ENCODE measurements at places on chromosomes 5 and 9.

DNA sequence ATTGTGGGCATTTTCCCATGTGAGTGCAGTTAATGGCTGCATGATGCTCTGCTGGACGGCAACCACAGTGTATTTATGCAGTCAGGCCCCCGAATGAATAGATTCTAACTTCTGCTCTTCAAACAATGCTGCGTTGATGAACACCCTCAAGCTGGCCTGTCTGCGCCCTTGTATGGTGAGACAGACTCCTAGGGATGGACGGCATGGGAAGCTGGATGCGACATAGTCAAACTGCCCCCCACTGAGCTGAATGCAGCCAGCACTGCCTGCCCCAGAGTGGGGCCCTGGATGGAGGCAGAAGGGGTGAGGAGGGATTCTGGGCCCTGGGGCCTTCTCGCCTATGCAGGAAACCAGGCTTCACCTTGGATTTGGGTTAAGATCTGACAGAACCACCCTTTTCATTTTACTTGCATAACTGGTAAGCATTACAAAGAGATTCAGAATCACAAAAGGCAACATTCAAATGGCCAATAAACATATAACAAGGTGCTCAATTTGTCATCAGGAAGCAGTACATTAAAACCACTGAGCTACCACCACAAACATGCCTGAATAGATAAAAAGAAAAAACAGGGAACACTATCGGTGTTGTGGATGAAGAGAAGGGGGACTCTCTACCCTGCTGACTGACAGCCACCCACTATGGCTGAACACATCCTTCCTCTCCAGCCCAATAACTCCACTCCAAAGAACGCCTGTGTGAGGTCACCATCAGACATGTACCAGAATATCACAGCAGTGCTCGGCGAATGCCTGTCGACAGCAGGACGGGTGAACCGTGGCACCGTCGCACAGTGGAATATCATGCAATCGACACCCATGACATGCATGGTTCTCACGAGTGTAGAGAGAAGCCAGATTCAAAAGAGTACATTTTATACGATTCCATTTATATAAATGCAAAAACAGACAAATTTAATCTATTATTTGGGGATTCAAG is 79.1 kb downstream of the RAPGEF1 start:
- no peak for DNase-seq

DNA sequence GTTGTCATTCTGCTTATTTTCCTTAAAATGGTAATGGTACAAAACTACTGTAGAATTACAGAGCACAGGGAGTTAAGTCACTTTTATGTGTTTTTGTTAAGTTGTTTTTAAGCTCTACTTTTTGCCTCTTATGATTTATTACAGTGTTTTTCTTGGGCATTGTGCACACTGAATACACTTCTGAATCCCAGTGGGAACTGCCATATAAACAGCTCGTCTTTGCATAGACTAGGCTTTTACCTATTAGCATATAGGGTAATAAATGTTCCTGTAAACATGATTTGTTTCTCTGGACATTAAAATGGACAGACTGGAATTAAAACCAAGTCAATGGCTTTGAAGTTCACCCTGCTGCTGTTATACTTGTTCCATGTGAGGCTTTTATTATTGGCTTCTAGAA is 12.2 kb downstream of the KLF9 start:
- no peak for DNase-seq

- no peak for DNase-seq
Observed at GRCh38 chr5:92930057-92930456, 651.0 kb downstream of the NR2F1-AS1 start.

GRCh38 chr9:19698960-19699359 is 89.9 kb downstream of the SLC24A2 start:
- DNase-seq, result no peak

DNA sequence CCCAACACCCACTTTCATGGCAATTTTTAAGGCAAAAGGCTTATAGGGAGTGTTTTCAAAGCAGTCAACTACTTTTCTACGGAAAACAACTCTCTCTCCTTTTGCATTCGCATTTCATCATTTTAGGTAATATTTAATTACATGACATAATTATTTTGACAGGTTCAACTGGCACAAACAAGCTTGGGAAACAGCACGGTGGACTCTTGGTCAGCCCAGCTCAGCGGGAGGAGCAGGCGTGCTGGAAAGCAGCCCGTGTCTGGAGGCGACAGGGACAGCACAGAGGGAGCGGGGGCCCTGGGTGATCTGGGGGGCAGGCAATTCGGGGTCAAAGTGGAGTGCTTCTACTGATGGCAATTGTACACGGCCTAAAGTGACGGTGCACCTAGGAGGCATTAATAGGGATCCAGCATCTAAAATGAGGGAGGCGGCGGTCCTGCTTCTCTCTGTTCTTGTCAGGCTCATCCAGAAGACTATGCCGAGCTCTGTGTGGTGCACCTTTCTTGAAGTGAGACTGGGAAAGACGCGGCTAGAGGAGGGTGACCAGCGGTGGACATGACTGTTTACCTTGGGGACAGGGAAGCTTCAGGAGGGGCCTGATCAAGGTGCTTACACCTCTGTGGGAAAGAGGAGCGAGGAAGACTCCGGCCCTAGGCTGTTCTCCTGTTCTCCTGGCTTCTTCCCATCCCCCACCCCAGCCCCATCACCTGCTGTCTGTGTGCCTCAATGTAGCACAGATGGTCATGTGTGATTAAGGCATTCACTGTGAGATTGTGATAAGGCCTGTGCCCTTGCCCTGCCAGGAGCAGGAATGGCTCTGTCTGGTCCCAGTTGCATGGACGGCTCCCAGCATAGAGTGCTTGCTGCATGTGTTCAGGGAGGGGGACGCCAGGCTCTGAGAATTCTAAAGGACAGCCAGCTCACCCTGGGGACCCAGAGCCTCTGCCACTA is 3.4 kb downstream of the MYMK start:
- DNase-seq, result no peak

GRCh38 chr9:21661626-21662025 is 140.8 kb upstream of the MTAP start:
- no peak for DNase-seq

DNA sequence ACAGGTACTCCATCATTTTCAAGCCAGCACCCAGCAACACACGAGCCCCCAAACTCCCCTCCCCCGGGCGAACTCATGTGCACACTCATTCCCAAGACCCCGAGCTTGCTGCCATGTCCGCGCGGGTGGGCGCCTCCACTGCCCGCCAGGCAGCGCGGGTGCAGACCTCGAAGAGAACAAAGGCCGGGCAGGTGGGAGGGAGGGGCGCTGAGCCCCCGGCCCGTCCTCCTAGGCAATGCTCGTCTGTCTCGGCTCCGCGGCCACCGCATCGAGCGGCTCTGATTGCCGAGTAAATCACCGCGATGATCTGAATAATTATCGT is 47.1 kb upstream of the PSD2 start:
- no peak for DNase-seq

DNA sequence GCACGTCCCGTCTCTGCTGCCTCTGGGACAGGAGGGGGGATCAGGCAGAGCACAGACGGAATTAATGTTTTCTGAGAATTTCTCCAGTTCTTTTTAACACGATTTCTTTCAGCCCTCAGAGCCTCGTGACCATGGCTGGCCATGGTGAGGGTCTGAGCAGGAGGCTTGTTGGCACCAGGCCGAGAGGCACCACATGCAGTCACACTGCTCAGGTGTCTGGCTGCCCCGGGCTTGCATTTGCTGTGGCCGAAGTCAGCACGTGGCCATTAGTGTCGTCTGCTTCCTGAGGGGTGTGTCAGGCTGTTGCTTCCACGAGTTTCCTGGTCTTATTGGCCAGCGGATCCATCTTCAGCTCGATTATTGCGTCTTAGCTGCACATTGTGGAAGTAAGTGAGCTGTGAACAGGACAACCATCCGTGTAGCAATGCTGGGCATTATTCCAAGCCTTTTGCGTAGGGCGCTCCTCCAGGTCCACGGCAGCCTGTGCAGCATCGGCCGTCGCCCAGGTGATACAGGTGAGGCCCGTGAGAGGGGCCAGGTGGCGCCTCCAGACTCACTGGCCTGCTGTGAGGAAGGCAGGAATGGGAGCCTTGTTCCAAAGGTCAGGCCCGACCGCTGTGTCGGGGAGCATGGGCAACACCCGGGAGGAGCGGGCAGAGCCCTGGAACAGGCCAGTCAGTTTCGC is 114.2 kb upstream of the CACNA1B start:
- DNase-seq, result no peak

GRCh38 chr5:142654578-142655058 is 31.3 kb downstream of the FGF1 start:
- no peak for DNase-seq

DNA sequence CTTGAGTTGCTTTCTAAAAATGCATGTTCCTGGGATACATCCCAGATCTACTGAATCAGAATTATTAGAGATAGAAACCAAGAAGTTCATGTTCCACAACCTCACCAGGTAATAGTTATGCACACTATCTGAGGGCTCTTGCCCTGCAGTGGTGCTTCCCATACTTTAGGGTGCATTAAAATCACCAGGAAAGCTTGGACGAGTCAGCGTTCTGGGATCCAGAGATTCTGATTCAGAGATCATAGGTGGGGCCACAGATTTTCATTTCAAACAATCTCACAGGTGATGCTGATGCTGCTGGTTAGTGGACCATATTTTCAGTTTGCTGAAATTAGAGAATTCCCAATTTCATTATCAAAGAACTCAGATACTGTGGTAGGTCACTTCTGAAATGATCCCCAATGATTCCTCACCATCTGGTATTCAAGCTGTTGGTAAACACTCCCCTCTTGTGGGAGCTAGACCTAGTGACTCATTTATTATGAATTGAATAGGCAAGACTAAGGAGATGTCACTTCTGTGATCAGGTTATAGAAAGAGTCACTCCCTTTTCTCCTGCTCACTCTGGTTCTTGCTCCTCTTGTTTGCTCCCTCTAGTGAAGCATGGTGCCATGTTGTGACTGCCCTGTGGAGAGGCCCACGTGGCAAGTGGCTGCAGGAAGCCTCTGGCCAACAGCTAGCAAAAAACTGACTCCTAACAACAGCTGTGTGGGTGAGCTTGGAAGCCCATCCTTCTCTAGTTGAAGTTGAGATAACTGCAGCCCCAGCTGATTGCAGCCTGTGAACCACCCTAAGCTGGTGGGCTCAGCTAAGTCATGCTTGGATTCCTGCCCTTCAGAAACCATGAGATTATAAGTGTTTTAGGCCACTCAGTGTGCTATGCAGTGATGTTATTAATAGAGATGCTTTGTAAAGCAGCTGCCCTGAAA is 59.8 kb downstream of the SH3TC2 start:
- no peak for DNase-seq

GRCh38 chr5:83548581-83548980 is 77.0 kb downstream of the VCAN start:
- DNase-seq, result no peak

DNA sequence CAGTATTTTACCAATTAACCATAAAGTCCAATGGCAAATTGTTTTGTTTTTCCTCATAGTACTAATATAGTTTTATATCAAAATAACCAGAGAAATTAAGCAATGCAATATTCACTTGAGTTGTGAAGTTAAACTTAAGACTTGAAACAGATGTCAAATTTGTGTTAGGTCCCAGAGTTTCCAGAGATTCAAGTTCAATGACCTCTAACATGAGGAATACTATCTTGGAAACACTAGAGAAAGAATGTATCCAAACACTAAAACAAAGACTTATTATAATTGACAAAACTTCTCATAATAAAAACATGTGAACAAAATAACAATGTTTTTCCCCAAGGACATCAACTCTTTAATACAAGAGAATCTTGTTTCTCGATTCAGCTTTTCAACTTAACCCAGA is 18.0 kb downstream of the SUSD1 start:
- DNase-seq, result no peak

DNA sequence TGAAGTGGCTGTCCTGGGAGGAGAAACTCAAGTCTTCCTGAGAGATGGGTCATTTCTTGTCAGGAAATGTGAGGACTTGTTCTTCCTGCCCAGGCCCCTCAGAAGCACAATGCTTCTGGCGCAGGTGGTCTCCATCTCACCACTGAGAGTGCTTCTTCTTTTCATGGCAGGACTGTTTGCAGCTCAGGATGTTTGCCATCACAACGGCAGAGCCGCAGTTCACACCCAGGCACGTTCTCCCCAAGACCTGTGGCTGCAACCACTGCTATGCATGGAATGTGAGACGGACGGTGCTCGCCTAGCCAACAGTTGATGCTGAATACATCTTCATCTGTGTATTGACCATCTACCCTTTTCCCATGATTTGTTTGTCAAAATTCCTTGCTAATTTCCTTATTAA is 216.3 kb downstream of the GADD45G start:
- no peak for DNase-seq

DNA sequence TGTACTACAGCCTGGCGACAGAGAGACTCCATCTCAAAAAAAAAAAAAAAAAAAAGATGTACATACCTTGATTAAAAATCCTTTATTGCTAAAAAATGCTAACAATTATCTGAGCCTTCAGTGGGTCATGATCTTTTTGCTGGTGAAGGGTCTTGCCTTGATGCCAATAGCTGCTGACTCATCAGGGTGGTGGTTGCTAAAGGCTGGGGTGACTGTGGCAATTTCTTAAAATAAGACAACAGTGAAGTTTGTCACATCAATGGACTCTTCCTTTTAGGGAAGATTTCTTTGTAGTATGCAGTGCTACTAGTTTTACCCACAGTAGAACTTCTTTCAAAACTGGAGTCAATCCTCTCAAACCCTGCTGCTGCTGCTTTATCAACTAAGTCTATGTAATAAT is 33.9 kb upstream of the OTULINL start:
- no peak for DNase-seq

GRCh38 chr9:132994410-132995120 is 16.1 kb downstream of the GFI1B start:
- no peak for DNase-seq

DNA sequence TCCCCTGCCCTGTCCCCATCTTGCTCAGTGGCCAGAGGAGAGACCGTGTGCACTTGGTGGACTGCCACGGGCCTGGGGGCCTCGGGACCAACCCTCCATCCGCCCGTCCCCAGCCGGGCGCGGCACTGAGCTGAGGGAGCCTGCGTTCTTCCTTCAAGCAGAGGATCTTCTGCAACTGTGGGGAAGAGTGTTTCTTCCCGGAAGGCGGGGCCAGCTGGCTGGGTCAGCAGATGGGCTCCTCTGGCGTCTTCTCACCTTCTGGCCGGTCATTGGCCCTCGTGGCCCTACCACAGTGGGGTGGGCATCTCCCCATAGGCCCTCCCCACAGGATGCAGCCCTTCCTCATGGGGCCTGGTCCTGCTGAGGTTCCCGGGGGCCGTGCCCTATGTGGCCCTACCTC is 17.4 kb downstream of the RXRA start:
- no peak for DNase-seq

- DNase-seq, result no peak
Observed at GRCh38 chr9:3863111-3863528, 337.3 kb upstream of the RFX3 start.

DNA sequence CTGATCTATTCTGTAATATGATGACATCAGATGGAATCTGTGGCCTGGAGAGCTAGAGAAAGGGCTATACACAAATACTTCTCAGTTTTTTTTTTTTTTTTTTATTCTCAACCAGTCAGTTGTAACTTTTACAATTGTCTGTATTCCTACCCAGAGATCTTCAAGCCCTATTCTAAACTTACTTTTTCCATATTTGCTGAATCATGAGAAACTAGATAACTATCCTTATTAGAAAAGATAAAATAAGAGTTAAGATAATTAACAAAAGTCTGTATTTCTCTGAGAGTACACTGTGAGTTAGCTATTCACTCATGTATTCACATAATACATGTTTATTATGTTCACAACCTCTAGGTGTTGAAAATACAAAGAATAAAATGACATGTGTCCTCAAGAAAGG is 1575.9 kb downstream of the EFNA5 start:
- DNase-seq, result no peak
